ENCODE measurements at places on chromosomes 12 and 14.

DNA sequence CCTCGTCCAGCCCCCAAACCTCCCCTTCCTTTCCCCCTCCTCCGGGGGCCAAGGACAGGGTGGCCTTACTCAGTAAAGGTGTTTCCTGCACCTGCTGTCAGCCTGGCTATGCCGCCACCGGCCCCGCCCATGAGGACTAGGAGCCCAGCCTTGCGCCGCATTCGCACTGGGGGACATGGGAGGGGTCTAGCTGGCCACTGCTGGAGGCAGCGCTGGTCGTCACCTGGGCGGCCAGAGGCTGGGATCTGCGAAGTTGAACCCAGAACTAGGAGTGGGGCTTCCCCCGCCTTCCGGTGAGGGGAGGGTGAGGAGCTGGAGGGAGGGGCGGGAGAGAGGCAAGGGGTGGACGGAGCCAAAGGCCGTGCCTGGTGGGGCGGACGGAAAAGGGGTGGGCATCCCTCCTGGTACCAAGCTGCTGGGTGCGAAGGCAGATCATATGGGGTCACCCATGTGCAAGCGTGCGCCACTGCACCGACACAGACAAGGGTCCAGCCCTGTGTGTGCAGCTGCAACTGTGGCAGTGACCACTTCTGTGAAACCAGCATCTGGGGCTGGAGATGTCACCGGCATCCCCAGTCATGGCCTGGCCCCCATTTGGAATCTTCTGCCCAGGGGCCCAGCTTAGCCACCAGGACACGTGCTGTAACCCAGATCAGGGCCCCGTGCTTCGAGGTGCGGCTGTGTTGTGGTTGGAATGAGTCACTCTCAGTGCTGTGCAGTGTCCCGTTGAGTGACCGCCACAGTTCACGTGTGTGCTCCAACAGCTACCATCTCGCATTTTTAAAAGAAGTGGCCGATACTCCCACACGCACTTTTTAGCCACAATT, 8.5 kb downstream of the AMN start:
- peak; percentile 21 for DNase-seq

DNA sequence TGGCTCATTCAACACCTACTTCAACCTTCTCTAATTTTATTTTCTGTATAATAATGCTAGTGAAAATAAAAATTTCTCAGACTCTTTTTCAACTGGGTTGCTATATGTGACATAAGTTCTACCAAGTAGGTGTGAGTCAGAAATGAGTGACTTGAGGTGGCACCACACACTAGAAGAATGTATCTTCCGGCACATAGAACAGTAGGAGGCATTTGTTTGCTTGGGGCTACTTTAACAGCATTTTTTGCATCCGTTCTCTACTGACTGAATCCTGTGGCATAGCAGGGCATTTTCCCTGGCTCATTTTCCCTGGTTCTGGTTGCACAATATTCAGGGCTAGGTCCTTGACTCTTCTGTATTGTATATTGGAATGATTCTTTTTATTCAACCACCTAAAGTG, 194.0 kb upstream of the SLC16A7 start:
- no peak for DNase-seq

DNA sequence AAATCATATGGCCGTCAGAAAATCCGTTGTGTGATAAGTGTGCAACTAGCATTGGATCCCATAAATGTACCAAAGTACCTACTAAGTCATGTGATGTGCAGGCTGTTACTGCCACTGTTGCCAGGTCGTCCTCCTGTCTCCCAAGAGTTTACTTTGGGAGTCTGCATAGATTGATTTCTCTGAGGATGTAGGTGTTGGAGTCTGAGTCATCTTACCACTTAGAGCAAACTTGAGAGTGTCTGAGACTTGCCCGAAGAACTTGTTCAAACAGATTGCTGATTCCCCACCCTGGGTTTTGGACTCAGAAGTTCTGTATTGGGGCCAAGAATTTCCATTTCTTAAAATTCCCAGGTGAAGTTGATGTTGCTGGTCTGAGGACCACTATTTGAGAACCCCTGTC, 11.4 kb downstream of the TMX1 start:
- no peak for DNase-seq

DNA sequence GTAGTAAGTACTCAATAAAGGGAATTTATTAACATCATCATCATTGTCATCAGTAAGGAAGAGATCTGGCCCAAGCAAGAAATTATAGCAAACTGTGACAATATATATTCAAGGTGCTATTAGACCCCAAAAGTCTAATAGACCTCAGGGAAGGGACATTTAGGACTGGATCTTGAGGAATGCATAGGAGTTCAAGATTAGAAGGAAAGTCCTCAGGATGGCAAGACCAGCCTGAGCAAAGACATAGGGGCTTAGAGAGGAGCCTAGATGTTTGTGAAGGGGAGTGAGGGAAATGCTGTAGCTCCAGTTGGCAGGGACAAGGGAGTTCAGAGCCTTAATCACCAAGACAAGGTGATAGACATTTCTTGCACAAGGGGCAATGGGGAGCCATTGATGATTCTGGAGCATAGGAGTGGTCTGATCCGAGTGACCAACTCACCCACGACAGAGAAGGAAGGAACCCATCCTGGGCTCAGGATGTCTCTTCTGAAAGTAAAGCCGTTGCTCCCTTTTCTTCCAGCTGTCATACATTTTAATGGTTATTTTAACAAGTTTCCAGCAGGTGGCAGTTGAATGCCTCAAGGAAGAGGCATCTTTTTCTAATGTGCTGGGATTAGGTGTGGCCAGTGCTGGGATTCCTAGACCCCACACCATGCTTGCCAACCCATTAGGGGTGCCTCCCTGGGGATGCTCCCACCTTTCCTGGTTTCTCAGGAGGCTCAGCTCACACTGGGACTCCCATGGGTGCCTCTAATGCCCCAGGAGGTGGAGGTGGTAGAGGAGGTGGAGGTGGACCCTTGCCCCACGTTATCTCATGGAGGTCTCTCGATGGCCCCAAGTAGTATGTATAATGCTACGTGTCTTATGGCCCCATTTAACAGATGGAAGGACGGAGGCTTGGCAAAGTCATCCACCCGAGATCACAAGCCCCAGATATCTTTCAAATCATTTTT, 37.8 kb downstream of the PHETA1 start:
- peak; percentile 55 for DNase-seq

DNA sequence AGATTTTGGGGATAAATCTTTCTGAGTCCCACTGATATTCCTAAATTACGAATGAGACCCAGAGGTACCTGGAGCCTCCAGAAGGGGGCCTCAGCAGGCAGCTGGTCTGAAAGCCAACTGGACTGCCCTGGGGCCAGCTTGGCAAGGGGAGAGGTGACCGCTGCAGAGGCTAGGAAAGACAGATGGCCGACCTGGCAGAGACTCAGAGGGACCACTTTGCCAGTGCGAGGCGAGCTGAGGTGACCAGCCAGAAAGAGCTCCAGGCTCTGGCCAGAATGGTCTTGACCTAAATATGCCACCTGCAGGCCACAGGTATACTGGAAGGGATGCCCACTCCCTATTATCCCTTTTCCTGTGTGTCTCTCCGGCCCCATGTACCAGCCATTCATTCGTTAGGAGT, 256.8 kb upstream of the GARIN6 start:
- no peak for DNase-seq

GRCh38 chr14:68624541-68625220, 168.2 kb downstream of the ZFP36L1 start:
- no peak for DNase-seq

DNA sequence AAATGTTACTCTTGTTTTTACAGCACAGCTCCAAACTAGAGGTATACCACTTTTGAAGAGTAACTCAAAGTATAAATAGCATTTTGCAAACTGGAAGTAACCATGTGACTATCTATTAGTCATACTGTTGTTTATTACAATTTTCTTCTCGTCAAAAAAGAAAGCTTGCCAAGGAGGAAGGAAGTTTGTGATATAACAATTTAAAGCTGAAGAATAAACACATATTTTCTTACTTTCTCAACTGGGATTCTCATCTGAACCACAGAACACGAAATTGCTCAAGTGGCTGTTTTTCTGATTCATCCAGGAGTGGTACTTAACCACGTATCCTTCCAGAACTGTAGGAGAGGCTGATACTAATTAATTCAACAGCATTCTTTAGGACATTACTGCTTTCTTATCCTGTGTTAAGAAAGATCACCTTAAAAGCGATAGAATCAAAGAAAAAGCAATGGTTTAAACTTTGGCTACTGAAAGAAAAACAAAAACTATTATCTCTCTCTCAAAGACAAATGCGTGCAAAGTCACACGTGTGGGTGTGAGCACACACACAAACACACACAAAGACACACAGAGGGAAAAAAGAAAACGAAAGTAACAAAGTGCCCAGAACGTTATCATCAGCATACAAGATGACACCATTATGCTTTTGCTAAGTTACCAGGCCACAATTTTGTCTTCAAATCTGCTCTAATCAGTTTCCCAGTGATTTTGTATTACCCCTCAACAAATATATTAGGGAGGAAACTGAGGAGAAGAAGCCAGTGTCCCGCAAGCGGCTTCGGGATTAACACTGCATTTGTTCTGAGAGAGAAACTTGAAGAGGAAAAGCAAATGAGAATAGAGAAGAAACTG, at the start of gene CLEC2B:
CLEC2B (minus strand) TSS at position 48 of the 855 bp plus-strand sequence.
- peak; percentile 15 for DNase-seq

- peak; percentile 61 for DNase-seq
These were observed 58.0 kb upstream of the CDKN3 start for GRCh38 chr14:54338696-54339317.

DNA sequence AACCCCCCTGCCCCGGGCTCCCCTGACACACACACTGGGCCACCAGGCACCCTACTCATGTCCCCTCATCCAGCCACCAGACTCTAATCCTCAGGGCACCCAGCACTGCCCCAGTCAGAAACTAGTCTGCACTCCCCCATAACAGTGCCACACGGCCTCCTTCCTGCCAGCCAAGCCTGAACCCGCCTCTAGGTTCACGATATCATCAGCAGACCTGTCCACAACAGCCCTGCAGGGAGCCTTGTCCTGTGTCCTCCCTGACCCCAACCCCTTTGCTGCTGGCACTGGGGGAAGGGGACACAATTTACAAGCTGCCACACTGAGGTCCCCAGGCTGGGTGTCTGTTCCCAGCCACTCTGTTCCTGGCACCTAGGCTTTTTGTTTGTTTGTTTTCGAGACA, 33.6 kb downstream of the LTBP2 start:
- DNase-seq, result no peak

All from eye (tissue), 1 donor.